ENCODE measurements at places on chromosomes 12 and 14. TPM values are rescaled to one million over a fixed set of nuclear protein-coding genes. Genes with fewer than 3 reads are reported as not detected.

SYCP3 gene
- total RNA-seq = not detected

NUP37 gene
- 77.3 TPM for total RNA-seq

TRPV4 gene
- total RNA-seq = 0.08 TPM

TARBP2 gene
- total RNA-seq = 53.8 TPM

ACOT6 gene
- not detected for total RNA-seq

KLHDC1 gene
- total RNA-seq = 0.76 TPM

AMIGO2 gene
- total RNA-seq = 183 TPM

GALNT6 gene
- 4.0 TPM for total RNA-seq

GALNT9 gene
- total RNA-seq = 6.8 TPM

ITFG2 gene
- total RNA-seq = 26.1 TPM

EVL gene
- total RNA-seq = 27.3 TPM

KRT73 gene
- total RNA-seq = not detected

GPD1 gene
- 0.19 TPM for total RNA-seq

FNTB gene
- 22.0 TPM for total RNA-seq

ZNF385A gene
- 17.2 TPM for total RNA-seq

ITGA7 gene
- total RNA-seq = 1.6 TPM

KLRC4 gene
- not detected for total RNA-seq

CLEC6A gene
- total RNA-seq = not detected

GPR137C gene
- total RNA-seq = 0.07 TPM

ALDH2 gene
- total RNA-seq = 97.2 TPM

RNASE2 gene
- total RNA-seq = not detected

CACNA2D4 gene
- total RNA-seq = not detected

NR1H4 gene
- total RNA-seq = not detected

FAM181A gene
- total RNA-seq = not detected

OR4E2 gene
- total RNA-seq = not detected

CDC42BPB gene
- total RNA-seq = 66.6 TPM

TPPP2 gene
- total RNA-seq = not detected

GPR135 gene
- total RNA-seq = 0.96 TPM

TDRD9 gene
- not detected for total RNA-seq

CD69 gene
- total RNA-seq = not detected

DEPDC4 gene
- total RNA-seq = 1.4 TPM

CCDC175 gene
- not detected for total RNA-seq

SLC22A17 gene
- total RNA-seq = 5.8 TPM

CLEC4C gene
- not detected for total RNA-seq

BATF gene
- not detected for total RNA-seq

B4GALNT1 gene
- total RNA-seq = 37.8 TPM

PTCSC3 gene
- not detected for total RNA-seq

Measured in A549 treated with RU486 at 1 μM for 4 hours (cell line).